Stimulated activated CD4-positive, alpha-beta T cell treated with anti-CD3 and anti-CD28 coated beads, Interleukin-4, amount 100 ng/mL, for 1 hour (primary cell): ENCODE measurements at places on chromosomes 12 and 14.
A peak's percentile ranks its signal among the peaks of the same experiment; 100 is the strongest.

GRCh38 chr12:68040450-68041075 lies 51.3 kb downstream of the IFNG-AS1 start:
- DNase-seq, result peak; percentile 55

GRCh38 chr12:59151243-59151642 lies 230.9 kb upstream of the LRIG3 start:
- no peak for DNase-seq

GRCh38 chr12:57813971-57814772 lies 4.4 kb downstream of the AVIL start:
- no peak for DNase-seq

DNA sequence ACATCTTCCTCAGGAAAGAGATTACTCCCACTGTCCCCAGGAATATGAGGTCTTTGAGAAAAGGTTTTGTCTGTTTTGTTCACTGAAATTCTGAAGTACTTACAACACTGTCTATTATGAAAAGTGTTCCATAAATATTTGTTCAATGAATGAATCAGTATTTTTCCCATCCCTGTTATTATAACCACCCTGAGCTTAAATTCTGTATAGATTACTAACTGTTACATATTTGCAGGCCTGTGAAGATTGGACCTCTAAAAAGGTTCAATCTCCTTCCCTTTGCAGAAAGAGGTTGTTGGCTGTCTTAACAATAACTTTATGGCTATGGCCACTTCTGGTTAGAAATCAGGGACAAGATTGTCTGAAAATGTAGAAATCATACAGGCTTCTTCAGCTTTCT lies 174.5 kb upstream of the NPAS3 start:
- DNase-seq, result no peak

GRCh38 chr12:66823857-66824570 lies 145.1 kb upstream of the GRIP1 start:
- DNase-seq, result no peak

DNA sequence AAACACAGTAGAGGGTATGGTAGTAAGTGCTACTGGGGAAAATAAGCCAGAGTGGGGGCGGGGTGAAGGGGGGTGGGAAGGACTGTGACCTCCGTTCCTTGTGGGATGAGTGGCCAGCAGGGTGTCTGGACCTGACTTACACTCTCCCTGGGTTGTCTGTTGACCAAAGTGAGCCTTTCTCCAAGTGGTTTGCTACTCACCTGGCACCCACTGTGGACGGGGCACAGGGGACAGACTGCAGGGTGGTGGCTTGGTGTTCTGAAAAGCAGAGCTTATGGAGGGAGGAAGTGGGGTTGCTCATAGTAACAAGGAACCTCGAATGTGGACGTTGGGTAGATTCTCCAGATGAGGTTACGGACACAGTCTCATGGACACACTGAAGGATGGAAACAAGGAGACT lies 94.4 kb upstream of the VRK1 start:
- DNase-seq, result no peak

DNA sequence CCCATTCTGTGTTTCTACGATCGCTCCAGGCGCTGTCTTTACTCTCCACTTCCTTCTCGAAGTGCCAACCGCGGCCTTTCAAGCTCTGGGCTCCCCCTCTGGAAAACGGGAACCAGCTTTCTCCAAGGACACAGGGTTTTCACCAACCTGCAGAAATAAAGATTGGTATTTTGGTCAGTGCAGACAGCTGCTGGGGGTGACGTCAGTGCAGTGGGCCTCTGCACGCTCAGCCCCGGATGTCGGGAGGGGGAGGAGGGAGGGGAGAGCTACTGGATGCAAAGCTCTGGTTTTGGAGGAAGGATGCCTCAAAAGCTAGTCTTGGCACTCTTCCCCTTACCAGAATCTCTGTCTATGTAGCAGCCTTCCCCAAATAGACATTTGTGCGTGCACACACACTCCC lies 19.9 kb downstream of the HRK start:
- peak; percentile 11 for DNase-seq

DNA sequence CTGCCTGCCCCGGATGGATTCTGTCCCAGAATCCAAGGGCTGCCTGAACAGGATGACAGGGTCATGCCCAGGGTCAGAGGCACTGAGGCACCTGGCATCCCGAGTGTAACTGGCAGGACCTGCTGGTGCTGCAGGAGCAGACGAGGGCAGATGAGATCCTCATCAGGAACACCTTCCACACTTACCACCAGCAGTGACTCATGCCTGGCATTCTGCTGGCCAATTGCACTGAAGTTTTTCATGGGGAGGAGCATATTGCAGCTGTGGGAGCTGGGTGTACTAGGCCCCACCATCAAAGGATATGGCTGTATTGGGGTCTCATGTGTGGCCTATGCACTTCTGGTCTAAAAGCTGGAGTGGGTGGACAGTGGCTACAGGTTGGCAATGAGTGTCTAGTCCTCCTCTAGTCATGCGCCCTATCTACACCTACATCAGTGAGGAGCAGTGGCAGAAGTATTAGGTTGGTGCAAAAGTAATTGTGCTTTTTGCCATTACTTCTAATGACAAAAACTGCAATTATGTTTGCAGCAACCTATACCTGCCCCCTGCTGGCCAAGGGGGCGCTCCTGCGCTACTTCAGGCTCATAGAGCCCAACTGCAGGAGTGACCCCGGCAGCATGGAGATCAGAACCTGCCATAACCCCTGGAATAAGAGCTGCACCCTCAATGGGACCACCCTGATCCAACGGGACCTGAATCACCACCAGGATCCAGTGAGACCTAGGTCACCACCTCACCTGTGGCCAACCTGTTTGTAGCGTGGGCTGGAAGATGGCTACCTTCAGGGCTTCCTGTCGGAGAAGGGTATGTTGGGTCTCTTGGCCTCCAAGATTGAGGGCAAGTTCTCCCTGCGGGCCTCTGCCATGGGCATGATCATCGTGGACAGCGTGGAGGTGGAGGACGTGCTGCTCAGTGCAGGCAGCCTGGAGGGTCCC lies 8.0 kb upstream of the C12orf42 start:
- DNase-seq, result peak; percentile 57

- DNase-seq, result no peak
These were observed 79.9 kb downstream of the NEDD1 start for GRCh38 chr12:96986883-96987523.
